Calu3 (cell line): ENCODE measurements at places on chromosomes 2 and 18. TPM values are rescaled to one million over a fixed set of nuclear protein-coding genes. Genes with fewer than 3 reads are reported as not detected.

RBM44 gene
- 0.56 and 1.0 TPM in 2 replicates for total RNA-seq

GNLY gene
- total RNA-seq, result not detected in 2 replicates

TMEM237 gene
- 19.9 and 27.1 TPM in 2 replicates for total RNA-seq

CYP26B1 gene
- total RNA-seq, result 3.0 and 5.1 TPM in 2 replicates

PLEK gene
- not detected in 2 replicates for total RNA-seq

GRCh38 chr2:221629468-221629867 is 57.4 kb upstream of the EPHA4 start:
- no peaks in the 10 kb centered on the region for H3K36me3 ChIP-seq
- H3K4me3 ChIP-seq, result no peak overlapping the region
- H3K27me3 ChIP-seq, result no peaks in the 10 kb centered on the region
- H3K4me1 ChIP-seq, result peaks cover 9% of the 10 kb centered on the region

DNA sequence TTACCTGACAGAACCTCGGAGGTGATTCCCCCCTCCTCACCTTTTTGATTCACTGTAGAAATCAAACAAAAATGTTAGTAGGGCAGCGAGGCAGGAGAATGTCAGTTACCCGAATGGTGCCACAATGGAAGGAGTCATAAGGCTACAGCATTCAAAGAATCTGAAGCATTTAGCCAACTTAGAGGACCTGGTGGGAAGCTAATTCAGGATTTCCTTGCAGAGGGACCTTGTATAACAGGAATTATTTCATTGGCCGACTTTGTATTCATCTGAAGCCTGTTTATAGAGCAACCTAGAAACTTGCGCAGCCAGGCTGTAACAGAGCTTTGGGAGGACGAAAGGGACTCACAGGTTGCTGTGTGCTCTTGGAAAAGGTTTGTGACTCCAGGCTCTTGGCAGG is 129.1 kb upstream of the MMADHC start:
- H3K27me3 ChIP-seq, result no peaks in the 10 kb centered on the region
- H3K36me3 ChIP-seq, result no peaks in the 10 kb centered on the region
- no peak overlapping the region for H3K27ac ChIP-seq

DNA sequence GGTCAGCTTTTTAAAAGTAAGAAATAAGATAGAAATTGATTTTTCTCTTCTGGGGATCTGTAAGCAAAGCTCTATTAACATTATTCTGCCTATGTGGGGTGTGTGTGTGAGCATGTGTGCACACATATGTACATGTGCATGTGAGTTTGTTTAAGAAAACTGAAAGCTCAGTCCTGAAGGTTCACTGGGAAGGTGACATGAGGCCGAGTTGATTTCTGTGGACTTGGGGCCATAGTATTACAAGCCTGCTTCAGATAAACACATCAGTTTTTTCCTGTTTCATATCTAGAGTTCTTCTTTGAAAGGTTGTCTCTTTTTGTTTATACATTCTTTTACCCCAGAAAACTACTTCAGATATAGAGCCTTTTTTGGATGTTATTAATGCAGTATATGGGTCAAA is 83.4 kb downstream of the SERPINB8 start:
- no peak overlapping the region for H3K4me3 ChIP-seq
- no peaks in the 10 kb centered on the region for H3K36me3 ChIP-seq

- no peaks in the 10 kb centered on the region for H3K36me3 ChIP-seq
- no peak for DNase-seq
- H3K4me3 ChIP-seq, result no peak overlapping the region
- H3K4me1 ChIP-seq, result no peaks in the 10 kb centered on the region
- no peak overlapping the region for H3K27ac ChIP-seq
Observed at GRCh38 chr18:54112356-54112755, 112.1 kb downstream of the MBD2 start.

- H3K36me3 ChIP-seq, result no peaks in the 10 kb centered on the region
- H3K4me1 ChIP-seq, result no peaks in the 10 kb centered on the region
- no peak for DNase-seq
- H3K27me3 ChIP-seq, result no peaks in the 10 kb centered on the region
- no peak overlapping the region for H3K4me3 ChIP-seq
- no peak overlapping the region for H3K27ac ChIP-seq
Observed at GRCh38 chr2:125456693-125457363, 1199.1 kb upstream of the GYPC start.

DNA sequence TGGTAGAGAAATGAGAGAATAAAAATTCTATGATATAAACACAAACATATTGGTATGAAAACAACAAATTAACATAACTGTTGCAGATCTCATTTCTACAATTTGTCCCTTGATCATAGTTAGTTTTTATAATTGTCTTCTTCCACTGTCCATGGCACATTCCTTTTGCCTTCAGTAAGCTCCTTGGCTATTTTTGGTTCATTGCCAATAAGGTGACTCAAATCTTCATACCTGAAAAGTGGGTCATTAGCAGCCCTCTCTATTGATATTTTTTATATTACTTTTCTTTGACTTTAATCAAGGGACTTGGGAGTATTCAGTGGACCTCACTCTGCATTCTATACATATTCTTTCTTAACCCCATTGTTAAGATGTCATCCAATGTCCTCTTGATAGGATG is 552.9 kb downstream of the TDRD15 start:
- no peaks in the 10 kb centered on the region for H3K4me1 ChIP-seq
- DNase-seq, result no peak
- H3K4me3 ChIP-seq, result no peak overlapping the region
- no peak overlapping the region for H3K27ac ChIP-seq
- no peaks in the 10 kb centered on the region for H3K27me3 ChIP-seq

DNA sequence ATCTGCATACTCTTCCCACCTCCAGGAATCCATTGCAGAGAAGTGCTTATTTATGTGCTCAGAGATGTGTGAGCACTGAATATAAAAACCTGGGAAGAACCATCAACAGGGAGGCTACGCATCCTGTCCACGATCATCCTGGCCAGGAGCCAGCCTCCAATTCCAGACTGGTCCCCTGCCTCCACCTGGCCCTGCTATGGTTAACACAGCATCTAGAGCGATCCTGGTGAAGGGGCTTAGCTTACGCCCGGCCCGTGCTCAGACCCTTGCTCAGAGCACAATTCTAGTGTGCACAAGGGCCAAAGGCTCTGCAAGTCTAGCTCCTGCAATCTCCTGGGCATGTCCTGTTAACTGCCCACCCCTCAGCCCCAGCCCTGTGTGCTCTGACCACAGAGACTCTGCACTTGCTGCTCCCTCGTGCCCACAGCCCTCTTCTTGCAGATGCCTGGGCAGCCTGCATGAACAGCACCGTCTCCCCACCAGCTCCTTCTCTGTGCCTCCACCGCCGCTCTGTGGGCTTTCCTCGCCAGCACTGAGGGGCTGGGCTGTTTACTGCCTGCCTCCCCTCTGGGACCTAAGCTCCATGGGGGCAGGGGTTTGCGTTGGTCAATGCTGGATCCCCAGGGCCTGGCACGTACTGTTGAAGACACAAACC is 6.5 kb downstream of the PER2 start:
- H3K27me3 ChIP-seq, result no peaks in the 10 kb centered on the region
- H3K36me3 ChIP-seq, result peaks cover 23% of the 10 kb centered on the region
- peaks cover 40% of the 10 kb centered on the region for H3K4me1 ChIP-seq
- DNase-seq, result no peak

GRCh38 chr2:57821088-57821487 is 225.5 kb upstream of the VRK2 start:
- DNase-seq, result no peak
- no peaks in the 10 kb centered on the region for H3K36me3 ChIP-seq

- H3K4me1 ChIP-seq, result peaks cover 9% of the 10 kb centered on the region
- DNase-seq, result no peak
- H3K36me3 ChIP-seq, result no peaks in the 10 kb centered on the region
- H3K27ac ChIP-seq, result no peak overlapping the region
- no peak overlapping the region for H3K4me3 ChIP-seq
Observed at GRCh38 chr2:190094316-190094871, 31.9 kb upstream of the MSTN start.
